ENCODE measurements at places on chromosomes 12 and 14.

DNA sequence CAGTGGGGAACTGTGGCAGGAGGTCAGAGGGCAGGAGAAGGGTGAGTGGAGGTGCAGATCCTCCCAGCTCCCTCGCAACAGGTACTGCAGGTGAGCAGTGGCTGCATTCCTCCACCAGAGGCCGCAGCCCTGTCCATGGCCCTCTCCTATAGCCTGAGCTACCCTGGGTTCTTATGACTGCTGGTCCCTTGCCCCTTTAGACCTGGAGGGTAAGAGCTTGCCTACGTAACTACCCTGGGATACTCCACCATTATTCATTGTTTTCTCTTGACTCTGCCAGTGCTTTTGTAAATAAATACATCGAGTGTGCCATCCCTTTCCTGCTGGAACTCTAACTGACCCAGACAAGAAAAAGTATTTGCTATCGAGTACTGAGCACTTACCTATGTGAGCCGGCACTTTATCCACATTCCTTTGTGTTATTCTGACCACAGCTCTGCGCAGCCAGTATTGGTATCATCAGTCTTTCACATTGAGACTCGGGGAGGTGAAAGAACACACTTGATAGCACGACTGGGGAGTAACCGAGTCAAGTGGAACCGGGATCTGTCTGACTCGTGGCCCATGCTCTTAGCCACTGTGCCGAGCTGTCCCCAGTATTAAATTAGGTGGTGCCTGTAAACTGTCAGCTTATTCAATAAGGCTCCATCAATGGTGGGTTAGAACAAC lies 38.5 kb downstream of the LTBP2 start:
- no peak for DNase-seq

GRCh38 chr12:88579161-88579517 lies 1.1 kb downstream of the KITLG start:
- DNase-seq: peak; percentile 15

GRCh38 chr12:10001171-10001776 lies 2.4 kb upstream of the CLEC1B start:
- DNase-seq: no peak

- DNase-seq: no peak
Observed at GRCh38 chr12:109995361-109995685, 845 bp downstream of the GIT2 start.

DNA sequence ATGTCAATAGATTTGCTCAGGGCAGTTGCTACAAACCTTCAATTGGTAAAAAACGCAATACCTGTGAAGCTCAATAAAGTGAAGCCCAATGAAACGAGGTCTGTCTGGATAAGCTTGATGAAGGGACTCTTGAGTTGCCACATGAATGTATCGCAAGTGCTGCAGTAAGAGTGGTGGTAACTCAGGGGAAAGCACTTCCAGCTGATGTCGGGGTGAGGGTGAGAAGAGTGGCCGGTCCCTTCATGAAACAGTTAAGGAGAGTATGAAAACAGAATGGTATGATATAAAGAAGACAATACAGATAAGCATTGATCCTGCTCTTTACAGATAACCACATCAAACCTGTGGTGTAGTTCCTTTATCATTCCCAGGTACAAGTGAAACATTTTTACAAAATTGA lies 83.4 kb upstream of the EVL start:
- no peak for DNase-seq
